ENCODE measurements at places on chromosomes 2 and 18.

DNA sequence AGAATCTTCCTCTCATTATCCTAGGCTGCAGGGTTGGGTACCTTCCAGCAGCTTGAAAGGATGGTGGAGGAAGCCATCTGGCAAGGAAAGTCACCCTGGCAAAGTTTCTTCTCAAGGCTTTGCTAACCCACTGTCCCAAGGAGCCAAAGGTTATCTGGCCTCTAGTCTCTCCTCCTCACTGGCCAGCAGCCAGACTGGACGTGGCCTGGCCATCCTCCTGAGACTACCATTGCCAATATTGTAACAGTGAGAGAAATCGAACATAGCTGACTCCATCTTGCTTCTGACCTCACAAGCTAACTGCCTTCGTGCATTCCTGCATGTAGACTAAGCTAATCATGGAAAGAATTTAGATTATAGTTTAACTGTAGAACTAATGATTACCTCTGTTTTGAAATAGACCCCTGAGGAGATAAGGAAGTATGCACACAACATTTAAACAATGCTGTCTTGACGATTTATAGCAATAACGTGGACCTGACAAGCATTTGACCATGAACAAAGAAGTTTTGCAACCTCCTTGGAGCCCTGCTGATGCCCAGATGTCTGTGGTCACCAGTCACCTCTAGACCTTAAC, 7.8 kb upstream of the ANXA4 start:
- DNase-seq: no peak

- DNase-seq: no peak
Measured at GRCh38 chr2:174326161-174327020, 8.4 kb upstream of the SP9 start.

DNA sequence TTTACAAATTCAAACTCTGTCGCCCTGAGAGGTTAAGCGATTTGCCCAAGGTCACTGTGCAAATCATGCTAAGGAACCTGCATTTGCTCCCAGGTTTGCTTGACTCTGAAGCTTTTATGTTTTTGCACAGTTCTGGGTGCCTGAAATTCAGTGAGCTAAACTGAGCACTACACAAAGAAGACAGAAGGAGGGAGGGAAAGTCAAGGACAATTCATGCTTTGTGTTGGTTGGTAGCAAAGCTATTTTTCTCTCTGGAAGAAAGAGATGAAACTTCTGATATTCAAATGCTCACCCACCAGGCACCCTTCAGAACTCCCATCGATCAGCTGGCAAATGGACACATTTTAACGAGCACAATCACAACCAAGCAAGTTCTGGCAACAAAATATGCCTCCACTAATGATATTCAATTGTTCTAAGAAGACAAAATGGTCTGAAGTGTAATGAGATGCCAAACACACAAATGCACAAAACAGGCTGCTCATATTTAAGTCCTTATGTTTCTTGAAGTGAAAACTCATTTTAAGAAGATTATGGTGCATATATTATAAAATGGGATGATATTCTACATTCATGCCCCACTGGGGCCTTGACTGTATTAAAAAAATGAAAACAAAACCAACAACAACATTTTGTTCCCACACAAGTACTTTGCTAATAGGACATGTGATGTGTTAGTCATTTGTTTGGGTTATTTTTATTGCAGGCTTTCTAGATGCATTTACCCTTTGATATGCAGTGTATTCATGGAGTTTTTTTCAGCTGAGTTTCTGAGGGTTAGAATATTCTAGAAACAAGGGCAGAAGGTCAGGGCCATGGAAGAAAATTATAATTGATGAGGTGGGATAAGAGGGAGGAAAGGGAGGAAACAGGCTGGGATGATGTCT, 445.6 kb upstream of the CELF4 start:
- no peak for DNase-seq

GRCh38 chr2:197239434-197239833, 71.1 kb downstream of the ANKRD44 start:
- DNase-seq: peak; percentile 49

- DNase-seq: no peak
Measured at GRCh38 chr2:5594249-5594695, 97.9 kb upstream of the SOX11 start.

DNA sequence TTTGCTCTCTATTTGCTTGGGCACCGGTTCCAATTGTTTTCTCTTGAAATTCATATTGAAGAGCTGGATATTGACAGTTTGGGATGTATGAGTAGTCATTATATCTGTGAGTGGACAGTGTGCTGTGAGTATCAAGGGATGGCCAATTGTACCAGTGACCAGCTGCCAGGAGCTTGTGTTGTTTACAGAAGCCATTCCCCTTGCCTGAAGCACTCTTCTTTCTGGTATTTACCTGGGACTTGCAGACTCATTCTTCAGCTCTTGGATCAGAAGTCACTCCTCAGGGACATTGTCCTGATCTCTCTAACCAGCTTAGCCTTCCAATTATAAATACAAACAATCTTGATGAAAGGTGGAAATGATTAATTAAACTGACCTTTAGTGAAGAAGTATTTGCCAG, 438.3 kb upstream of the LRATD1 start:
- no peak for DNase-seq

- no peak for DNase-seq
Measured at GRCh38 chr18:42404151-42404550, 449.1 kb downstream of the PIK3C3 start.

DNA sequence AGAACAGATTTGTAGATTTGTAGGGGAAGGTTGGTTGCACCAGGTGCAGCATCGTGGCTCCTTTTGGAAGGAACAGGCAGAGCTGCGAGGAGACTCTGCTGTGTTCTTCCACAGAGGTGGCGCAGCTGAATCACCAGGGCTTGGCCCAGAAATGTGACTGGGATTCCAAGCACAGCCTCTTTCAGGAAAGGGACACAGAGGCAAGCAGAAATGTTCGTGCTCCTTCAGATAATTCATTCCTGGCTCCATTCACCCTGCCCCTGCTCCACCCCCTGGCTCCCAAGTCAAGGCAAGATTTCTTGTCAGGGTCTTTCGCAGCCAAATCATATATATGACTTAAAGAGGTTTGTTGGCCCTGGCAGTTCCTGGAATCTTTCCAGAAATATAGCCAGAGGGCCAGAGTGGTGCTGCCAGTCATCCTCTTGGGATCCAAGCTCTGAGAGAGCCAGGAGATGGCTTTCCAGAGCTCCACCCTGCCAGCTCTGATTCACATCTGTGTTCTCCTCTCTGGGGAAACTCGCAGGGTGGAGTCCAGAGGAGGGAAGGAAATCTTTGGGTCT, 203.9 kb upstream of the TANK start:
- DNase-seq: no peak

DNA sequence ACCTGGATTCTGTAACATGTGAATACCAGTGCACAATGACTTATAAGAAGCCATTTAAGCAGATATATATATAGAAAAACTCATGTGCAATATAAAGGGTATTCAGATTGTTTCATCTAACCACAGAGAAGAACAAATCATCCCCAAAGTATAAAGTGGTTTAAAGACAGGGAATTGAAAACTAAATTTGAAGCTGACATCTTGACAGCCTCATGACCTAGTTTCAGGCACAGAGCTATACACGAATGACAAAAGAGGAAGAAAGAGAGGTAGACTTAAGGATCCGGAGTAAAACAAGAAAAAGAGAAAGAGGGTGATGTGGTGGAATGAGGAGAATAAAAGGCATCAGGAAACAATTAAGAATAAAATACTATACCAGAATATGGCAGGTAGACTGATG, 194.5 kb downstream of the EPHA4 start:
- DNase-seq: no peak

DNA sequence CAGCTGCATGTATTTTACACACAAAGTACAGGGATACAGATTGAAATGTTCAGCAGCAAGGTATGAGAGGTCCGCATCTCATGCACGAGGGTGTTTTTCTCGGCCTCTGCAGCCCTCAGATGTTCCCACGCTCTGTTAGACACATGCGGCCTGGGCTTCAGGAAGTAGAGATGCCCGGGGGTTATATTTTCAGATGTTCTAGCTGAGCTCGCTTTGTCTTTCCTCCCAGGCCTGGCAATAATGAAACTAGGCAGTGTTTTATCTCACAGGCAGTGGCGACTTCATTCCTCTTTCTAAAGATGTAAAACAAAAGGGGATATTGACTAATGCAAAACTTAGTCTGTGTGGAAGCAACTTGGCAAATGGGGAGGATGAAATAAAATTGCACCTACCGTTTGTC, 190.7 kb downstream of the GBX2 start:
- DNase-seq: no peak

- no peak for DNase-seq
Measured at GRCh38 chr2:12642332-12642731, 74.4 kb upstream of the TRIB2 start.

GRCh38 chr2:69210385-69210784, 176.6 kb downstream of the GFPT1 start:
- no peak for DNase-seq

DNA sequence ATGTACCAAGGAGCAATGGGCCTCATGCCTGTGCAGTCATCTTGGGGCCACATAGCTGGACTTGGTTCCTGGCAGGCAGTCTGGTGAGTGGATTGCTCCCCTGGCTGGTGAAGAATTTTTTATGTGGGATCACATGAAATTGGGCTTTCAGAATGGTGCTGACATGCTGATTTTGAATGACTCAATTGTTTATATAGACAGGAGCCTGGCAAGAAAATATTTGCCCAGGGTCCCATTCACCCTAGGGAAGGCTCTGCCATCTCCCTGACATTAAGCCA, 266.9 kb downstream of the DYSF start:
- no peak for DNase-seq

- DNase-seq: no peak
Measured at GRCh38 chr18:13940326-13940725, 25.0 kb upstream of the MC2R start.

DNA sequence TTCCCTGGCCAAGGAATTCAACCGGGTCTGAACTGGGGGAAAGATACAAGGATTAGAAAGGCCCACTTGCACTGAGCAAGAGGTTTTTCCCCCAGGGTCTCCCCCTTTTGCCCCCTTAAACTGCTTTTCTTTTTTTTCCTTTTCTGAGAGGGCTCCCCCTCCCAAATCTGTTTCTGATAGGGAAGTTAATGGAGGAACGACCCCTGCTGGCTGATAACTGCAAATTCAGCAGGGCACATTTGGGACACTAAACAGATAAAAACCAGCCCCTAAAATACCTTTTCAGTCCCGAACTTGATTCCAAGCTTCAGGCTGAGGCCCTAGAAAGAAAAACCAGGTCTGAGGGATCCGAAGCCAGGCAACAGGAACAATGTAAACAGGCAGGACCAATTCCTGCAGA, 1012.4 kb upstream of the CRIM1 start:
- no peak for DNase-seq

GRCh38 chr2:120992791-120993555, 257.3 kb downstream of the GLI2 start:
- DNase-seq: no peak

GRCh38 chr2:53827398-53828175, 32.2 kb downstream of the GPR75 start:
- DNase-seq: no peak

- DNase-seq: no peak
Measured at GRCh38 chr2:121260370-121261154, 24.4 kb downstream of the TFCP2L1 start.

- DNase-seq: no peak
Measured at GRCh38 chr2:25063876-25064660, 22.2 kb downstream of the EFR3B start.

GRCh38 chr2:17614174-17614930, 73.9 kb downstream of the VSNL1 start:
- DNase-seq: no peak

- no peak for DNase-seq
Measured at GRCh38 chr2:197268786-197269584, 41.6 kb downstream of the ANKRD44 start.

DNA sequence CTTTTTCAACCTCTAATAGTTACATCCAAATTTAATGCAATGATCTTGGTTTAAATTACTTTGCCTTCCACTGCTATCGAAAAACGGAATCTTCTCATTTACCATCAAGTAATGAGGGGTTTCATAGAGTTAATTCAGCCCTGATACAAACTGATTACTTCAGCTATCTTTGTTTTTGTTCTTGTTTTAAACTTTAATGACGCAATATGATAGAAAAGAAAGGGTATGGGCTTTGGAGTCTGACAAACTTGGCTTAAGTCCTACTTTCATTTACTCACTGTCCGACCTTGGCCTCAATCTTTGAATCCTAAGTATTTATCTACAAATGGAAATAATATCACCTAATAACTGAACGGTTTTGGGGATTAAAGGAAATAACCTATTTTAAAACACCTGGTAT, 16.1 kb downstream of the ADAM17 start:
- DNase-seq: no peak

- DNase-seq: no peak
Measured at GRCh38 chr2:170501421-170502043, 213.6 kb upstream of the SP5 start.

- no peak for DNase-seq
Measured at GRCh38 chr18:12281861-12282260, 26.2 kb upstream of the TUBB6 start.

DNA sequence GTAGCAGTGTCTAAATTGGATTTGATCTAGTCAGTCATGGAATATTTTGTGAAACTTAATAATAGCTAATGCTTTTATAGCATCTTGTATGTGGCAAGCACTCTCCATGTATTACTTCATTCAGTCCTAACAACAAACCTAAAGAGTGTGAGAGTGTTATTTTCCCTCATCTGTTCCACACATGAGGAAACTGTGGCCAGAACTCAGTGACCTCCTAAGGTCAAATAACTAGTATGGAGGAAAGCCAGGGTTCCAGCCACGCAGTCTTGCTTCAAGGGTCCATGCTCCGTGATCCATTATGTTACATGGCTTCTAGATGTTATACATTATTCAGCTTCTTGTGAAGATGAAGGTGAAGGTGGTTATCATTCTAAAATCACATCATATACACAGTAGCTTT, 45.5 kb downstream of the TWSG1 start:
- DNase-seq: no peak

DNA sequence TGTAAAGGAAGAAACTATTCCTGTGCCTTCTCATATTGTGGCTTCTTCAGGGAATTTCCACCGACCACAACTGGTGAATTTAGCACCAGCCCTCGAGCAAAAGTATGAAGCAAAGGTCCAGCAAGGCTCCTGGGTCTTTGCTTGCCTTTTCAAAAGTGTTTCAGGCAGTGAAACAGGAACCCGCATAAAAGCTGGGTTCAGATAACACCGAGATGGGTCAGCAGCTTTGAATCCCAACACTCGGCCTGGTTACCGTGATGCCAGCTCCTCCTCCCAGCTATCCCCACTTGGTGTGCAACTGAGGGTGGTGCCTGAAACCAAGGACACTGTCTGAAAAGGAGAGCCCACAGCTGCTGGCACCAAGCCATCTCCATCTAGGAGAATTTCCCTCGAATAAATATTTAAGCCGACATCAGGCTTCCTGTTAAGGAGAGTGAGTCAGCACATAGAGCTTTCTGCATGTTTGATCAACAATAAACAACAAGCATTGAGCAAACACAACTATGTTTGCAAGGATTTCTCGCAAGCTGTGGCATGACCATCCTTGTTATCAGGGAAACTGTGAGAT, 69.5 kb downstream of the ANTXR1 start:
- no peak for DNase-seq

Data from CD4-positive, alpha-beta T cell treated with Interferon alpha-2 for 1 hour (primary cell).